Stimulated activated CD8-positive, alpha-beta memory T cell treated with anti-CD3 and anti-CD28 coated beads, Interleukin-4, amount 100 ng/mL, for 4 hours (primary cell): ENCODE measurements at places on chromosomes 11 and 22.

DNA sequence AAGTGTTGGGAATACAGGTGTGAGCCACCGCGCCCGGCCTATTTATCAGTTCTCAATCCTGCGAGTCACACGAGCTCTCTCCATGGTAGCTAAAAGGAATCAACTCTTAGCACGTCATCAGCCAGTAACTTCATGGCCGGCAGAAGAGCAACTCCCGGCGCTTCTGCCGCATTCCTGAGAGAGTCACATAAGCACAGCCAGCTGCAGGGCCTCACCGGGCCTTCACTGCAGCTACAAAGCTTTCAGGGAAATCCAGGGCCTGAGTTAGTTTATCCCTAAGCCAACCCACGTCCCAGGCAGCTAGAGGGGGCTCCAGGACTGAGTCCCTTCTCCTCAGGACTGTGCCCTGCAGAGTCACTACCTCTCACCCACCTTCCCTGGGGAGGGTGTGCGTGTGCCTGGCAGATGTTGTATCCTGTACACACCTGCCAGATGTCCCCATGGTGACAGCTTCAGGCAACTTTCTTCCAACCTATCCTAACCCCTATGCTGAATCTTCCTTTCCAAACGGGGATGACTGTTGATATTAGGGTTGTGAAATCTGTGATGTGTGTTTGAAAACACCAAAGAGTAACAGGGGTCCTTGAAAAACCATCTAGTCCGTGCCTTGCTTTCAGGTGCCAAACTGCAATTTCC is 45.9 kb upstream of the ARFGAP3 start:
- no peak for DNase-seq

DNA sequence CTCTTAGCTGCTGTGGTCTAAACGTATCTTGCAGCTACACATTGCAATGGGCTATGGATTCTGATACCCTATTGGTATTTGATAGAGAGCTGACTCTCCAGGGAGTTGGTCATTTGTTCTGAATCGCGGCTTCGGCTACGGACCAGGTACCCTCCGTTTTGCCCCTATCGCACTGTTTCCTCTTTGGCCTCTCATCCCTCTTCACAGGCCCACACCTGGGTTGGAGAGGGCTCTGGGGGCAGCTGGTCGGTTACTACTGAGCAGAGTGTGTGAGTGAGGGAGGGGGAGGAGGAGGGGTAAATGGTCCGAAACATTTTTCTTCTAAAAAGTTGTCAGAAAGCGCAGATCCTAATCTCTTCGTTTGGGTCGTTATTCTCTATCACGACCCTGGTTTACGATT is 48.8 kb upstream of the HSD17B12 start:
- DNase-seq, result no peak

DNA sequence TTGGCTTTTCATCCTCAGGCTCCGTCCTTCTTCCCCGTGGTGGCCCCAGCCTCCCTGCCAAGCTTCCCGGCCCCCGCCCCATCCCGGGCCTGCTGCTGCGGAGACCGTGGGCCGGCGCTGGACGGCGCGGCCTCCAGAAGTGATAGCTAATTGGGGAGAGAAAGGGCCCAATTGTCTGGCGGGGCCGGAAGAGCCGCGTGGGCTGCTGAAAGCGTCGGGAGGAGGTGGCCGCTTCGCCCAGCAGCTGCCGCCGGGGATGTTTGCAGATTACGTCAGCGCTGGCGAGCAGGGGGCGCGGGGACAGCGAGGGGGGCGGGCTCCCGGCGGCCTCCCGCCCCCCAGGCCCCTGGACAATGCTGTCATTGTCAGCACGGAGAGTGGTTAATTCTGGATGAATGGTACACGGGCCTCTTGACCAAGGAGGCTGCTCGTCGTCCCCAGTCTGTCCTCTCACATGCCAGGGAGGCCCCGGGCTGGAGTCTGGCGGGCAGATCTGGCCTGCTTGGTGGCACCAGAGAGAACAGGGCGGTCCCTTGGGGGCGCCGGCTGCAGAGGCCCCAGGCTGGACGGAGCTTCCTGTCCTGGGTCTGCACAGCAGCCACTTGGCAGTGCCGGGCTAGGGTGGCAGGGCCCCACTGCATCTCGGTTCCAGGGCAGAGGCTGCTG is 1.6 kb downstream of the SMIM38 start:
- no peak for DNase-seq

- no peak for DNase-seq
Observed at GRCh38 chr11:73411031-73411430, 34.8 kb downstream of the RELT start.

DNA sequence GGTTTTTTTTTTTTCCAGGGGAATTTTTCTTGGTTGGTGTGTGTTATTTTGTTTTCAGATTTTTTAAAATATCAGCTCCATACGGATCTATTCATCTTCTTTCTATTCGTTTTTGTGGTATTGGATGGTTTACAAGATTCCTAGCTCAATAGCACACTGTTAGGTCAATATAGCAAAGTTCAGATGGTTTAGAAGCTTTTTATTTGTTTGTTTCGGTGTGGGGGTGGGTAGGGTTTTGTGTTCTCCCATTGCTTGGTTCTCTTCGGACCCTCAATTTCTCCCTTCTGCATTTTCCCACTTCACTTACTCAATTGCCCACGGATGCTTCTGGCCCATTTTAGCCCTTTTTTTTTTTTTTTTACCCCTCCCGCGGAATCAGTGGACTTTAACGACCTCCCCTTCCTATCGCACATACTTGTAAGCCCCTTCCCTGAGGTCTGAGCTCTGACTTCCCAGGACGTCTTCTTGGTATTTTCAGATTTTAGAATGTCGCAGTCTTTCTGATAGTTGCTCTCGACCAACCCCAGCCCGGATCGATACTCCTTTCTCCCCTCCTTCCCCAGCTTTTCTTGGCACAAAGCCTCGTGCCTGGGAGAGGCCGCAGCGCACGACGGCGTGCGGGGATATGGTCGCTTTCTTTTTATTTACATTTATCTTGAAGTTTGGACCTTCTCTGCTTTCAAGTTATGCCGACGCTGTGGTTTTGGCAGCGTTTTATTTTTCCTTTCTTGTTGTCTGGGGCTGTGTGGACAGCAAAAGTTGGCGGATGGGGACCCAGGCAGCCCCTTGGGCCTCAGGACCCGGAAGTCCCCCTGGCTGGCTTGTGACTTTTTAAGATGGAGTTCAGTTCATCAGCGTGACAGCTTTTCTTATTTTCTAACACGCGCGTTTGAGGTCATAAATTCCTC is 4.4 kb upstream of the SPDYC start:
- no peak for DNase-seq

DNA sequence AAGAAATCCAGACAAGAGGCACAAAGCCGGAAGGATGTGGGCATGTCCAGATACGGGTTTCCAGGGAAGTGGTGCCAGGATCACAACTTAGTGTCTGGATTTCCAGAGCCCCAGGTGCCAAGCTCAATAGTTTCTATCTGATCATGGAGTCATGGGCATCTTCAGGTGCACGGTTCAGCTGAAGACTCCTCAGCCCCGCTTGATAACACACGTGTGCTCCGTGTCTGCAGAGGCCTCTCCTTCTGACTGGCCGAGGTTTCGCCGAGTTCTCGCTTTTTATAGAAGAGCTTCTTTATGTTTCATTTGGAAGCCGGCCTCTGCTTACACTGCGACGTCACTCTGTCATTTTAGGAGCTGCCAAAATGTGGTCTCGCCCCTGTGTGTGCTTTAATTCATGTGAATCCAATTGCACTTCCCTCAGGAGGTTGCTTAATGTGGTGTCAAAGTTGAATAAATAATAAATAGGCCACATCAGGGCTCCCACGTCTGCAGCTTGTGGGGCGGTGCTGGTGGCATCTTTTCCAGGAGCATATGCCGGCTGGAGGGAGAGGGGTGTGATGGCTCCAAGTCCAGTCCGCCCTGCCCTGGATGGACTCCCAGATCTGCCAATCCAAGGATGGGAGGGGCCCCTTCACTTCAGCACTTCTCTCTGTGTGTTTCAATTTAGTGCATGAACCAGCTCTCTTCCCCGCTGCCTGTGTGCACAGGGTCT is 1410.8 kb downstream of the TBC1D22A start:
- no peak for DNase-seq

- DNase-seq, result no peak
Observed at GRCh38 chr22:39355080-39355479, 5.3 kb downstream of the SYNGR1 start.

GRCh38 chr11:8099291-8099899 is 18.4 kb downstream of the TUB start:
- peak; percentile 66 for DNase-seq

GRCh38 chr11:64243236-64243854 is 2.5 kb downstream of the FKBP2 start:
- no peak for DNase-seq

- no peak for DNase-seq
Observed at GRCh38 chr11:304915-305843, 2.4 kb upstream of the IFITM2 start.

DNA sequence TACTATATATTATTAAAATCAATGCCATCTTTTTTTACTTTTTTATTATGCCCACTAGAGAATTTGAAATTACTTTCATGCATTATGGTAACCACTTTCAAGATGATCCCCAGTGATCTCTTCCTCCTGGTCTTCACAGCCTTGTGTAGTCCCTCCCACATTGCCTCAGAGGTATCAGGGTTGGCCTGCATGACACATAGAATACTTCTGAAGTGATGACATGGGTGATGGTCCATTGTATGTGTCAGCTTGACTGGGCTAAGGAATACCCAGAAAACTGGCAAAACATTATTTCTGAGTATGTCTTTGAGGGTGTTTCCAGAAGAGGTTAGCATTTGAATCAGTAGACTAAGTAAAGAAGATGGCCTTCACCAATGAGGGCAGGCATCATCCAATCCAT is 14.2 kb upstream of the ISX start:
- DNase-seq, result no peak

- no peak for DNase-seq
Observed at GRCh38 chr11:76007166-76007565, 192.2 kb downstream of the UVRAG start.

GRCh38 chr11:63670433-63671321 is 499 bp downstream of the ATL3 start:
- DNase-seq, result no peak

DNA sequence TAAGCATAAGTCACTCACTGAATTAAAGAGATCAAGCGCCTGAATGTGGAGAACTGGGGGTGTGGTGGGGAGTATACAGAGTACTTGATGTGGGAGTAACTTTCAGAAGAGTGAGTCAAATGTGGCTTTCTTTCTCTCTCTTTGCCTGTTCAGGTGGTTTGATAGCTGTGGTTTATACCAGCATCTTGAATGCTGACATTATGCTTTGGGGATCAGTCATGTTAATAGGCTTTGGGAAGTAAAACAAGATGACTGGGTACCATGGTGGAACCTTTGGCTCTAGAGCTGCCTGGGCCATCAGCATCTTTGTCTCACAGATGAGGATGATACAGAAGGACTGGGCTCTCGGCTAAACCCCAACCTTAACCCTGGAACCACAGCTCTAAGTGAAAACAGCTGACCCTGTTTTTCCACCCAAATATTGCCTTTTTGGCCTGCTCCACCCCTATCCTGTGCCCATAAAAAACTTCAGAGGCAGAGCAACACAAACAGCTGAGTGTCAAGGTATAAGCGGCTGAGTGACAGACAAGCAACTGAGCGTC is 58.2 kb upstream of the GNAZ start:
- DNase-seq, result no peak

DNA sequence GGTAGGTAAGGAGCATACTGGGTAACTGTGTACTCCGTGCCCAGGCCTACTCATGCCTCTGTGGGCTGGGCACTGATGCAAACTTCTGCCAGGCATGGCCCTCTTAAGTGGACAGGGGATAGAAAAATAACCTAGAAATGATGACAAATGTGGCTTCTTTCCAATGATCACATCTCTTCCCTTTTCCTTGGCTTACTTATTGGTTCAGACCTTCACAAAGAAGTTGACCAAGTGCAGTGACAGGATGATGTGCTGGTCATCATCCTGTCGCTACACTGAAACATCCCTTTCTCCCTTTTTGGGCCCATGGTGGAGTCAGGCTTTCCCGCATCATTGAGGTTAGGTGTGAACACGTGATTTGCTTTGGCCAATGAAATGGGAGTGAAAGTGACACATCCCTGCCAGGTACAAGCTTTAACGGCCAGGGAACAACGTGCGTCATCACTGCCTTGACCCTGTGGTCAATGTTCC is 31.8 kb upstream of the APOBEC3A start:
- DNase-seq, result no peak

GRCh38 chr22:43580271-43580750 is 168.5 kb downstream of the MPPED1 start:
- no peak for DNase-seq

DNA sequence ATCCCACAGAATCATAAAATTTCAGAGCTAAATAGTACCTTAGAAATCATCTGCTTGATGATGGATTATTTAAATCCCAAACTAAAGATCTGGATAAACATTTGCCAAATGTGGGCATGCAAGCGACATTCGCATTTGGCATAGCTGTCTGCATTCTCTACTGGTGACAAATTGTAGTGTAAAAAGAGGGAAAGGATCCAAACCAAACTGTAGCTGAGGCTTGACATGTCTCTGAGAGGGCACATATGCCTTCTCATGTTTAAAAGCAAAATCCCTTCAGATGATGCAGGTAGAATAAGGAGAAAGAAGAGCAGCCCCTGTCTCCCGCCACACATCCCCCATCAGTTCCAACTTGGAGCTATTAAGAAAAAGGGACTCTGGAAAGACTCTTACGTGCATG is 257.5 kb upstream of the MTNR1B start:
- no peak for DNase-seq

DNA sequence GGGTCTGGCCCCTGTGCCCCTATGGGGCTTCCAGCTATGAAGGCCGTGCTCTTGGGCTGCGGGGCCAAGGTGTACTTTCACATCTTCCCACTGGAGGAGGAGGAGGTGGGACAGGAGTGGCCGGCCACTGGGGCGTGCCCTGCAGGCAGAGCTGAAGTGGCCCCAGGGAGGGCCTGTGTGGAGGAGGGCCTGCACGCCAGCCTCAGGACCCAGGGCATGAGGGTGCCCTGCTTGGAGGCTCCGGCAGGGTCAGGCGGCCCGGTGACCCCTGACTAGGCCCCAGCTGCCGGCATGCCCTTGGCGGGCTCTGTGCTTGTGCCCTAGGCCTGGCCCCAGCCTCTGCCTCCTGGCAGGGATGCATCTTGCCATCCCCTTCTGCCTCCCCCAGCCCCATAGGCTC is 5.2 kb downstream of the PRR5 start:
- no peak for DNase-seq

DNA sequence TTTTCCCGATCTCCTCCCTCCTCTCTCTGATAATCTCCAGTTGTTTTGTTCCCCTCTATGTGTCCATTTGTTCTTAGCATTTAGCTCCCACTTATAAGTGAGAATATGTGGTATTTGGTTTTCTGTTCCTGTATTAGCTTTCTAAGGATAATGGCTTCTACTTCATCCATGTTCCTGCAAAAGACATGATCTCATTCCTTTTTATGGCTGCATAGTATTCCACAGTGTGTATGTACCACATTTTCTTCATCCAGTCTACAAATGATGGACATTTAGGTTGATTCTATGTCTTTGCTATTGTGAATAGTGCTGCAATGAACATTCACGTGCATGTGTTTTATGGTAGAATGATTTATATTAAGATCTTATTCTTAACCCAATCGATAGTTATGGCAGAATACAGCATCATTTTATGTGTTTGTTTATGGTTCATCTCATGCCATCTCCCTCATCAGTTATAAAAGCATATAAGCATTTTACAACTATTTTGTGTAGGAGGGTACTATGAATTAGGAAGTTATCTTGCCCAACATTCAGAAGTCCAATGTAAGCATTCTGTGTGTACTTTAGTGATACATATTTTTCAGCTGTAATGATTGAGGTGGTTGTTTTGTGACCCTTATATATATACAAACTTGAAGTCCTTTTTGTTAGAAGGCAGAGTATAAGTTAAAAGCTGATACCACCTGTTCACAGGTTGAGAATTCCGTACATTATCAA is 3.2 kb downstream of the MS4A3 start:
- no peak for DNase-seq
